ENCODE measurements at places on chromosomes 1 and 21.

DNA sequence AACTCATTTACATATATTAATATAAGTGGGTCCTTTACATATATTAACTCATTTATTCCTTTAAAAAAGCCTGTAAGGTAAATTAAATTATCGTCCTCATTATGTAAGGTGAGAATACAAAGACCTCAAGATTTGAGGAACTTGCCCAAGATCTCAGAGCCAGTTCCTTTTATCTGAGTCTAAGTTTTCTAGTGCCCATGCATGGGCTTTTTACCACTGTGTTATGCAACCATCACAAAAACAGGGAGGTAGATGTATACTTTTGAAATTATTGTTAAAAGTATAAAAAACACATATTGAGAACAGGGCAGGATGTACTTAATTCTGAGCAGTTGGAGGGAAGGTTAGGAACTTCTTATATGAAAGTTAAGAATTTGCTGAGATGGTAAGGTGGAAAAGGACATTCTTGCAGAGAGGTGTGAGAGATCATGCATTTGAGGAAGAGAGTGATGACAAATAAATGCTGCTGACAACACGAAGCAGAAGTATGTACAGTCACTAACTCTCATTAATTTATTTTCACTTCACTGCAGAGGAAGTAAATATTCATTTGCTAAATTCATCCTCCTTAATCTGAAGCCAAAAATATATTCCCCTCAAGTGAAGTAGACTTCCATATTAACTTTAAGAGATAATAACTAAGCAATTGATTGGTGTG, 28.9 kb upstream of the LYPLAL1 start:
- no peak for DNase-seq

DNA sequence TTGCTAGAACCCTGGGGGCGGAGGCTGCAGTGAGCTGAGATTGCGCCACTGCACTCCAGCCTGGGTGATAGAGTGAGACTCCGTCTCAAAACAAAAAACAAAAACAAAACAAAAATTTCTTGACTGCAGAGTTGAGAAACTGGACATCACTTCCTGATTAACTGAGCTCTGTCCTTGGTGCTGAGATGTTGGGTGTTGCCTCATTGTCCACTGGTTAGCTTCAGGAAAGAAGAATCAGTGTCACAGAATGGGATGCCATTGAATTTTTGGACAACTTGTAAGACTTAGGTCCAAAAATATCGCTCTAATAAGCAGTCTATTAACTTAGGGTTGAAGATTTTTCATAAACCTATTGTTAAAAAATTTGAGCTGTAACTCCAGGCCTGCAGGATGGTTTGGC, 23.8 kb upstream of the KCNA10 start:
- DNase-seq, result peak; percentile 72

GRCh38 chr1:229643996-229644745, 18.1 kb downstream of the URB2 start:
- no peak for DNase-seq

DNA sequence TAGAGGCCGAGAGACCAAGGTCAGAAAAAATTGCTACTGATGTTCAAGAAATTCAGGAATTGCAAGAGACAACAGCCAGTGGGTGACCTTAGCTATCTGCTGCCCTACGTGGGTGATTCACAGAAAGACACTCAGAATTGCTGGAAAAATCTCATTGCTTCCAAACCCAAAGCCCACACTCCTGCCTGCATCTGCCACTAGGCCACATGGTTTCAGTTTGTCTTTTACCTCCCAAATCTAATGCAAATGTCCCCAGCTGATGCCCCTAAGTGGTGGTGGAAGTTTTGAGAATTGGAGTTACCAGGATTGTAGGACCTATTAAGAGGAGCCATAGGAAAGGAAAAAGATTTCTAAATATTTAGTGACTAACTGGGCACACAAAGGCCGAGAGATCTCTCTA, 341.5 kb upstream of the CHRM3 start:
- no peak for DNase-seq

DNA sequence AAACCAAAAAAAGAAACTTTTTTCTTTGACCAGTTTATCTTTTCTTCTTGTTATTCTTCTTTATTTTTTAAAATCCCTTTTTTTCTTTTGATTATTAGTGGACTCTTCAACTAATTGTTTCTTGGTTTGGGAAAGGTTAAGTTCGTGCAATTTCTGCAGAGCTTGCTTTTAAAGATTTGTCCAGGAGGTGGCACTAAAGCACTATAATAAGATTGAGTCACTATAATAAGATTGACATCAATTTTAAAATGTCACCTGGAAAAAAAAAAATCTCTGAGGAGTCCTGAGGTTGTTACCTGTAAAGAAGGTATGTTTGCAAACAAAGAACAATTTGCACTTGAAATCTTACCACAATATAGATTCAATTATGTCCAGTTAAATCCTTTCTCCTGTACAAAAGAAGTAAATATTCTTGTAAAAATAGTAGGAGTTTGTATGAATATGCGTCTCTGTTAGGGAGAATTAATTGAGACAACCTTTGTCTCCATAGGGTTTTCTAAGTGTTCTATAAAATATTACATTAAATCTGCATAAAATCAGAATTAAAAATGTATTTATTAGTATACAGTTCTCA, 166.7 kb downstream of the ADGRL4 start:
- DNase-seq, result peak; percentile 69

DNA sequence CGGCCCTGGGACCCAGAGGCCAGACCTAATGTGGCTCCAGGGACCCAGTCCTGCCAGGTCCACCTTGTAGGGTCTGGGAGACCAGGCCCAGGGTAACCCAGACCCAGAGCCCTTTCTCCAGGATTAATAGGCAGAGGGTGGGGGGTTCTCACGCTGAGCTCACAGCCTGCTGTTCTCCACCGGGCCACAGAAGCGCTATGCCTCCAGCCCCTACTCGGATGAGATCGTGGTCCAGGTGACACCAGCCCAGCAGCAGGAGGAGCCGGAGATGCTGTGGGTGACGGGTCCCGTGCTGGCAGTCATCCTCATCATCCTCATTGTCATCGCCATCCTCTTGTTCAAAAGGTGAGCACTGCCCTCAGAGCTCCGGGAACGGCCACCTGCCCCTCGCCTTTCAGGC, 43.3 kb upstream of the KDM4A start:
- no peak for DNase-seq

DNA sequence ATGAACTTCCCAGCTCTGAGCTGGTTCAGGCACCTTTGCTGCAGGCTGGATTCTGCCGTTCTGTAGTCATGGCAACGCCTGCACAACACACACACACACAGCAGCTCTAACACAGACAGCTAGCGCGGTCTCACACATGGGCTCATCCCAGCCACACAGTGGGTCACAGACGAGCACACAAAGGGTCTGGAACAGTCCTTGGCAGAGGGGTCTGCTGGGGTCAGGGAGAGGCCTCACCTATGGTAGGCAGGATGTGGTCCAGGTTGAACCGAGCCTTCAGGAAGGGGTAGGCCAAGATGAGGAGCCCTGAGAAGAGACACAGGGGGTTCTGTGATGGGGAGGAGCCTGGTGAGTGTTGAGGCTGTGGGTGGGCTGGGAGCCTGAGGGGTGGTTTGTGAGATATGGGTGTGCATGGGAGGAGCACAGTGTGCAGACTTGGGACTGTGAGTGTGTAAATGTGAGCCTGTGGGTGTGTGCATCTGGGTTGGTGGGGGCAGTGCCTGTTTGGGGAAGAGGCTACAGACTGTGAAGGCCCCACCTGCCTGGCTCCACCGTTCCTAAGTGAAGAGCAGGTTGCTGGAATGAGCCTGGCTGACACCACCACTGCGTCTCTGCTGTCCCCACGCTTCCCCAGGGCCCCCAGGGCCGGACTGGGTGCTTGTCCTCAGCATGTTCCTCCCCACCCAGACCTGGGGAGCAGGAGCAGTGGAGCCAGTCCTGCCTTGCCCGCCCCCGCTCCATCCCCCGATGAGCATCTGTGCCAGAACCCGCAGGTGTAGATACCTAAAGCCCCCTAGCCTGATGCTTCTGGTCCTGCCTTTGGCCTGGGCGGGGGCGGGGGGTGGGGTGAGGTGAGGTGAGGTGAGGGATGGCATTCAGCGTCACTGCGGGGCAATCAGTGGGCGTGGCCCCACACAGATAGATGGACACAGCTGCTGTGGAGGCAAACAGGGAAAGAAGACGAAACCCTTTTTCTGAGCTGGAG, 1.5 kb downstream of the KNCN start:
- DNase-seq, result peak; percentile 70

- peak; percentile 81 for DNase-seq
These were observed 149.8 kb downstream of the PTPRC start for GRCh38 chr1:198788561-198789064.

DNA sequence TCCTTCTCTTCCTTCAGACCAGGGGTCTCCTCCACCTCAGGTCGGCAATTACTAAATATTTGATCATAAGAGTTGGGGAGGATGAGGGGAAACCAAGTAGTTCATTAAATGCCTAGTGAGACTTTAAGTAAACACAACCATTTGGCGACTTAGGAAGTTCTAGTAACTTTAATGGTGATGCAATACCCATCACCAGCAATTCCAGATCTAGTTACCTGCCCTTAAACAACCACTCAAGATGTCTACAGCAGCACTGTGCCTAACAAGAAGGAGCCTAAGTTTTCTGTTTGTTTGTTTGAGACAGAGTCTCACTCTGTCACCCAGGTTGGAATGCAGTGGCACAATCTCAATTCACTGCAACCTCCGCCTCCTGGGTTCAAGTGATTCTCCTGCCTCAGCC, 56.6 kb upstream of the L1TD1 start:
- no peak for DNase-seq

- DNase-seq, result no peak
These were observed 9.1 kb upstream of the CREG1 start for GRCh38 chr1:167562702-167563101.

GRCh38 chr1:84406346-84406861, 8.1 kb downstream of the DNASE2B start:
- DNase-seq, result no peak

DNA sequence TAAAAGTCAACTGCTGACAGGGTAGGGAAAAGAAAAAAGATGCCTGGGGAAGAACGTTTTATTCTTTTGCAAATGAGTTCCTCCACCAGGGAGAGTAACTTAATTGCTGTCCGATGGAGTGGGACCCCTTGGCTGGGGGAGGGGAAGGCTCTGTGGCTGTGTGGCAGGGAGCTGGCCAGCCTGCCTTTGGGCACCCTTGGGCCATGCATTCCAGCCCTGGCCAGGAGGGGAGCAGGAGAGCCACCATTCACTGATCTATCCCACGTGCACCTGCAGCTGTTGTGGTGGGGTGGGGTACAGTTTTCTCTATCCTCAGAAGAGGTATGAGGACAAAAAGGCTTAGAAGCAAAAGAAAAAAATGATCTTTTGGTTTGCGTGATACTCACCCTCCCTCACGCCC, 116.9 kb downstream of the KCNK1 start:
- DNase-seq, result peak; percentile 83

- DNase-seq, result no peak
These were observed 90.7 kb upstream of the WLS start for GRCh38 chr1:68322837-68323687.
